ENCODE measurements at places on chromosomes 7 and 10.

GRCh38 chr10:31921031-31921430 lies 7.6 kb downstream of the ARHGAP12 start:
- DNase-seq: no peak

DNA sequence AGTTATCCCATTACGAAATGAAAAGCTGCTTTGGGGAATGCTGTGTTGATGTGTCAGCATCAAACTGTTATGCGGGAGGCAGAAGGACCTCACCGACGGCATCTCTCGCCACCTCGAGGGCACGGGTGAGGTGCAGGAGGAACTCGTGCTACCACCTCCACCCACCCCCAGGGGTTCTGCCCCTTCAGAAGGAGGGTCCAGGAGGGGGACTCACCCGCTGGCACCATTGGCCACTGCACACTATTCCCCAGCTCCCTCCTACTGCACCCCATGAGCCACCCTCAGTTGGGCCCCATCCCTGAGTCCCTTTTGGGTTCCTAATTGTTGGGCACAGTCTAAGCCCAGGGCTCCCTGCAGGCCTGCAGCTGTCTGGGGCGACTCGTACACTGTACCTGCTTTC lies 236.6 kb downstream of the PTPRN2 start:
- no peak for DNase-seq

DNA sequence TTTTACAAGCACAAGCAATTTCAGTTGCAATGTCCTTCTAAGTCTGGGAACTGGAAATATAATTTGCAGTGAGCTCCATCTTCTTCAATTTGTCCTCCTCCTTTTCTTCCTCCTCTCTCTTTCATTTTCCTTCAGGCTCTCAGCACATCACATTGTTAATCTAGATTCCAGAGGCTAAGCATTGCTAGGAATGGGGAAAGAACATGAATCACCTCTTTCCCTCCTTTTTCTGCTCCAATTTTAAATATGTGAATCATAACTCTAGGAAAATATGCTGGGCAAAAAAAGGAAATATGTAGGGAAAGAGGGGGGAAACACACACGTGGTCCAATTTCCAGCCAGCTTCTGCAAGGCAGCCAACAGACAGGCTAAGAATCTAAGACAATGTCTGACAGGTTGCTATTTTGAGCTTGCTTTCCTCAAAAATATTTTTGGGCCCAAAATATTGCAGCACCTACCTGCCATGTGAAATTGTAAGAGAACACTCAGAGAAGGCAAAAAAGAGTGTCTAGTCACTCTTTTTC lies 72.7 kb upstream of the NUPR2 start:
- no peak for DNase-seq

GRCh38 chr7:95718577-95719410 lies 53.6 kb upstream of the DYNC1I1 start:
- no peak for DNase-seq

DNA sequence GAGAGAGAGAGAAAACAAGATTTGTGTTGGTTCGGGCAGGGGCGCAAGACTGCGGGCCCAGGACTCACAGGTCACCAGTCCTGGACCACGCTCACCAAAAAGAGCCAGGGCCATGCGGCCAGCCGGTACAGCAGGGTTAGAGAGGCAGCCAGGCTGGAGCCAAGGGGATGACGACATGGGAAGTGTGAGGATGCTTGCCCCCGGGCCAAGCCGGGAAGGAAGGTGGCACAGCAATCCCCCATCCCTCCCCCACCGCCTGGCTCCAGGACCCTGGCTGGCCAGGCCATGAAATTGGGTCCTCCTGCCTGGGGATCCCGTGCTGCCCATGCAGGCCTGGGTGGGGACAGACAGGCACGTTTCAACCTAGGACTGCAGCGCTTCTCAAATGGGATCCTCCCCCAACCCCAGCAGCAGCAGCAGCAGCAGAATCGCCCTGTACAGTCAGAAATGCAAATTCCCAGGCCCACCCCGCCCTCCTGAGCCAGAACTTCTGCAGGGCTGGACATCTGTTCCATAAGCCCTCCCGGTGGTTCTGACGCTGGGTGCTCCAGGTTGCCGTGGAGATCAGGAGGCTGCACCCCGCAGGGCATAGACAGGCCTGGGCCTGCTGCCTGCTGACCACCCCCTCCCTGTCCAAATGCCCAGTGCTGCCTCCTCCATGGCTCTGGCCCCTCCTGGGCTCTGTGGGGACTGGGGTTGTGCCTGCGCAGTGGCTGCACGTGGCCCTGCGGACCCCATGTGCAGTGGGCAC lies 35.0 kb downstream of the YKT6 start:
- no peak for DNase-seq

- no peak for DNase-seq
These were observed 24.2 kb downstream of the MGMT start for GRCh38 chr10:129491123-129491734.

GRCh38 chr10:3776796-3777571 lies 8.0 kb downstream of the KLF6 start:
- no peak for DNase-seq

- peak; percentile 50 for DNase-seq
These were observed at the start of gene CFAP46 for GRCh38 chr10:132942101-132943057. Gene CFAP46 (minus strand): TSS chr10:132942570. CDS start chr10:132942484, 86 bp downstream.

GRCh38 chr10:67015225-67015624 lies 89.4 kb downstream of the LRRTM3 start:
- DNase-seq: no peak

DNA sequence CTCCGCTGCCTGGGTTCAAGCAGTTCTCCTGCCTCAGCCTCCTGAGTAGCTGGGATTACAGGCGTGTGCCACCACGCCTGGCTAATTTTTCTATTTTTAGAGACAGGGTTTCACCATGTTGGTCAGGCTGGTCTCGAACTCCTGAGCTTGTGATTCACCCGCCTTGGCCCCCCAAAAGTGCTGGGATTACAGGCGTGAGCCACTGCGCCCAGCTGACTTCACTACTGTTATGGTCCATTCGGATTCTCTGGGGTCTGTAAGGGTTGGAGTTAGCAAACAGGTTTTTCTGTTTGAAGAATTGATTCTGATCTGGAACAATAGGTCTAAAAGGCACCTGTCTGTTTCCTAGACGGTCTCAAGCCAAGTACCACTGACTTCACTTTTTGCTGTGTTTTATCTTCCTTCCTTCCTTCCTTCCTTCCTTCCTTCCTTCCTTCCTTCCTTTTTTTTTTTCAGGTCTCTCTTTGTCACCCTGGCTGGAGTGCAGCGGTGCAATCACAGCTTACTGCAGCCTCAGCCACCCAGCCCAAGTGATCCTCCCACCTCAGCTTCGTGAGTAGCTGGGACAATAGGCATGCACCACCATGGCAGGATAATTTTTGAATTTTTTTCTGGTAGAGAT lies 192.2 kb downstream of the CAMK1D start:
- no peak for DNase-seq

GRCh38 chr10:76621886-76622620 lies 1015.6 kb downstream of the KCNMA1 start:
- DNase-seq: no peak

DNA sequence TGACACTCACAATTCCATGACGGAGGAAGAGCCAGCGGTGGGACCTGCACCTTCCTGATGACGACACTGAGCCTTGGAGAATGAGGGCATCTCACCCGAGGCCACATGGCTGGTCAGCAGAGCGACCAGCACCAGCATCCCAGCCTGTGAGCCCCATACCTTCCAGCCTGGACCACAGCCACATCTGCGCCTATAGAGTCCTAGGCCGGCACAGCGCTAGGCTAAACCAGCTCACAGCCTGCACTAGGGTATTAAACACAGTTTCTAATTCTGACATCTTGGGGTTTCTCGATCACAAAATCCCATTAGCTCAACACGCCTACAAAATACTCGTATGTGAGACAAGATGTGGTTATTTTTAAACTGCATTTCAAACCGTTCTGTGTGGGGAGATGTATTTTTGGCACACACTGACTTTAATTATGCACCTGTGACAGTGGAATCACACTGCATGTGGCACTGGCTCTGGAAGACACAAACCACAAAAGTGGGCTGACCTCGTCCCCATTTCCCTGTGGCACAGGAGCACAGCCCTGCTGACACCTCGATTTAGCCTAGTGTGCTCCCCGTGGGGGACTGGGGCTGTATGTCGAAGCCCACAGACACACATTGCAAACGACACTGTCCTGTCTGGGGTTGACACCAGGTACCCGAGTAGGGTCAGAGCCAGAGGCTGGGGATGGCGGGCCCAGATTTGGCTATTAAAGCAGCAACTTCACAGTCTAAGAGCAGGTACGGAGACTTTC lies 32.5 kb downstream of the CPXM2 start:
- DNase-seq: no peak

DNA sequence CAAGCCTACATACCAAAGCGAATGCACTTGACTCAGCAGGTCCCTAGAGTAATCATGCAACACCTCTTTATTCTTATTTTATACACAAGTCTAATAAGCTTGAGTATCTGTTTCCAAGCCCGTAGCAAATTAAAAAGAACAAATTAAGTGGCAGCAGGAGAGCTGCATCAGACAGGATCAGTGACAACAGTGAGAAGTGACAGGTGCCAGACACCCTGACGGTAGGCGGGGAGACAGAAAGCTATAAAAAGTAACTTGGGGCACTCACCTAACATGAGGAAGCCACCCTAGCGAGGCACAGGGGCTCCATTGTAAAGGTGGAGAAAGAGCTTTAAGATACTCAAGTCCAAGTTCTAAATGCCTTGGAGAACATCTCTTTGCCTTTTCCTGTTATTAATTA lies 174.2 kb downstream of the PLXNA4 start:
- DNase-seq: no peak

DNA sequence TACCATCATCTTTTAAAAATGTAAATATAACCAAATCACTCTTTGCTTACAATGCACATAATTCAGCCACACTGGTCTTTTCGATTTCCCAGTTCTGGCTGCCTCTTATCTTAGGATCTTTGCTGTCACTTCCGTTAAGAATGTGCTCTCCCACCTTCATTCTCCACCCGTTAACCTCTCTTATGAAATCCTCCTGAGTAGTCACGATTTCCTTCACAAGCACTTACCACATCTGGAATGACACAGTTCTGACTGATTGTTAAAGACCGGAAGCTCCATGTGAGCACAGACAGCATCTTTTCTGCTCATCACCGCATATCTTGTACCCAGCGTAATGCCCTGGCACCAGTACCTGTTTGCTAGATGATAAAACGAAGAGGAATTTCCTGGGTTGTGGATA lies 84.3 kb downstream of the CUL2 start:
- DNase-seq: no peak

DNA sequence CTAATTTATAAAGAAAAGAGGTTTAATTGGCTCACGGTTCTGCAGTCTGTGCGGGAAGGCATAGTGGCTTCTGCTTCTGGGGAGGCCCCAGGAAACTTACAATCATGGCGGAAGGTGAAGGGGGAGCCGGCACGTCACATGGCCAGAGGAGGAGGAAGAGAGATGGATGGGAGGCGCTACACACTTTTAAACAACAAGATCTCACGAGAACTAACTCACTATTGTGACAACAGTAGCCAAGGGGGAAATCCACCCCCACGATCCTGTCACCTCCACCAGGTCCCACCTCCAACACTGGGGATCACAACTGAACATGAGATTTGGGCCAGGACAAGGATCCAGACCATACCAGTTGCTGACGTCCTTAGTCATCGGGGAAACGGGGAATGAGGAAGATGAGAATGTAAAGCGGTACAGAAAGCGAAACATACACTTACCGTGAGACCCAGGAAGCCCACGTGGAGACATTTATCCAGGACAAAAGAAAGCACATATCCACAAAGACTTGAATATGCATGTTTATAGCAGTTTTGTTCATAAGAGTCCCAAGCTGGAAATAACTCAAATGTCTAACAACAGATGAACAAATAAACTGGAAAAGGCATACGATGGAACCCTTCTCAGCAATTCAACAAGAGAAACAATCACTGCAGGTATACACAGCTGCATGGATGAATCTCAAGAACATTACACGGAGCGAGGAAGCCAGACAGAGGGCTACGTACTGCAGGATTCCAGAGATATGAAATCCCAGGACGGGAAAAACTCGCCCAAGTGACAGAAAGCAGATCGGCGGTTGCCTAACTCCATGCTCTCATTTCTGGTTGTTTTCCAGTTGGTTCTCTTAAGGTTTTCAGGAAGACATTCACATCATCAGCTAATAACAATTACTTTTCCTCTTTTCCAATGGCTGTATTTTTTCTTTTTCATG lies 26.2 kb upstream of the INPP5A start:
- no peak for DNase-seq

GRCh38 chr7:67990003-67990402 lies 993.4 kb downstream of the TYW1 start:
- no peak for DNase-seq

DNA sequence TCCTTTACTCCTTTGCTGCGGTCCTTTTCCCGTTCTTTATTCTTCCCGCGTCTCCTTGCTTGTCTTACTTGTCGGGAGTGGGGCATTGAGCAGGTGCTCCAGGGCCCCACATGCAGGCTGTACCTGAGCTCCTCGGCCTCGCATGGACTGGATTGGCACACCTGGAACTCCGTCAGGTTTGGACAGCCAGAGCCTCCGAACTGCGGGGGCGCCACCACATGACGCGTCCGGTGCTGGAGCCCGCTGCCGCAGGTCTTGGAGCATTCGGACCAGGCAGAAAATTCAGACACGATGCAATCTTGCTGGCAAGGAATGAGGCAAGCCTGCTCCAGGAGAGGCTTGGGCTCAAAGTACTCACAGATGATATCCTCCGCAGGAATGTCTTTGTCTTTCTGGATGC lies 195.7 kb downstream of the THSD7A start:
- DNase-seq: no peak

DNA sequence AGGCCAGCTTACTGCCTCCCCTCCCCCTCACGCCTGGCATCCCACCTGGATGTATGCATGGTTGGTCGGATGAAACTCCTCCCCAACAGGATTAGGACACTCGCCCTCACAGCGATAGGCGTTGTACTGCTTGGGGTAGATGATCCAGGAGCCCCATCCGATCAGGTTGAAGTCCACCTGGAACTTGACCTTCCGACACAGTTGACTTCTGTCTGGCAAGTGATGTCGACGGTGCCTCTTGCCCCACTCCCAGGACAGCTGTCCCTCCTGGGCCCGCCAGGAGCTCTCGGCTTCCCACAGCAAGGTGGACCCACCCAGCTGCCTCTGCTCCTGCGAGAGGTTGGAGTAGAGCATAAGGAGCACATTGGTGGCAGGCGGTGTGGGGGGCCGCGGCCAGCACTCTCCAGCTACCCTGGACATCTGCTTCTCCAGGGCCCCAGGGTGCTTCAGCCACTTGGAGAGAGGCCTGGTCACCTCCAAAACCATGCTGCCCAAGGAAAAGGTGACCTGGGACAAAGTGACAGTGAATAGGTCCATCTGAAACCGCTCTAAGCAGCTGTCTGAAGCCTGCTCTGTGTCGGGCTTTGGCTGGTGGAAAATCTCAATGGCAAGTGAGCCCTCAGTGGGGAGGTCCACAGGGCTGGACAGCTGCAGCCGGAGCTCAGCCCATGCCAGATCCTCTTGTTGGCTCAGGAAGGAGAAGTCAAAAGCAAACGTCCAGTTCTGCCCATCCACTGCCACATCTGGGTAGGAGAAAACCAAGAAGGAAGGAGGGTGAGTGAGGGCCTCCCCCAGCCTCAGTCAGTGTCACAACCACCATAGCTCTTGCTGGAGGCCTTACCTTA lies 6.0 kb downstream of the NODAL start:
- DNase-seq: no peak

GRCh38 chr10:104393387-104393786 lies 39.8 kb downstream of the CFAP58 start:
- no peak for DNase-seq

- DNase-seq: no peak
These were observed 359.4 kb upstream of the NFE2L3 start for GRCh38 chr7:25792586-25792985.

GRCh38 chr10:132120734-132121510 lies 55.2 kb downstream of the JAKMIP3 start:
- DNase-seq: no peak

Data from GM19239 (cell line).